Neural crest cell (in vitro differentiated cells): ENCODE measurements at places on chromosomes 3 and 15.

DNA sequence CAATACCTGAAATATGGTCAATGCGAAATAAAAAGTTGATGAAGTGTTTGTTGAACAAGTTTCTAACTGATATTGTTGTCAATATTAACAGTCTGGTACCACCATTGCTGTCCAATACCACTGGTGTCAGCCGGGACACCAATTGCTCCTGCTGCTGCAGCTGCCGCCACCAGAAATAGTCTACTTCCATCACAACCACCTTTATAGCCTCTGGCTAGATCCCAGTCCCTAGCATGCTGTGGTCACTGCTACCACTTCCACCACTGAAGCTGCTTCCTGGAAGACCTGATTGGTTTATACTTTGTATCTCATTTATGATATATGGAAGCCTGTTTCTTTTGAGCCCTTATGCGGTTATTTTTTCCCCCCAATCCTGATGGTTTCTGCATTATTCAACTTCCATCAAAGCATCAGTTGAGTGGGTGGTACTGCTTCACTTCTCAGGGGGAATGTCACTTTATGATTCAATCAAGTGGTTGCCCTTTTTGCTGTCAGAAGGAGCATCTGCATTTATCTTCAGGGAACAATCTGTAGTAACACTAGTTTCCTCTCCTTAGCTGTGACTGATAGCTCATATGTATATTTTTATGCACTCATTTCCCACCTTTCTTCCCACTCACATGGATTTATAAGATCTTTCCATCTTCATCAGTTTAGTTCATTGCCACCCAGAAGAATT, 11.7 kb downstream of the LNP1 start:
- no peak for DNase-seq

- DNase-seq: peak; percentile 63
These were observed 10.9 kb downstream of the MESP1 start for GRCh38 chr15:89740137-89740536.

DNA sequence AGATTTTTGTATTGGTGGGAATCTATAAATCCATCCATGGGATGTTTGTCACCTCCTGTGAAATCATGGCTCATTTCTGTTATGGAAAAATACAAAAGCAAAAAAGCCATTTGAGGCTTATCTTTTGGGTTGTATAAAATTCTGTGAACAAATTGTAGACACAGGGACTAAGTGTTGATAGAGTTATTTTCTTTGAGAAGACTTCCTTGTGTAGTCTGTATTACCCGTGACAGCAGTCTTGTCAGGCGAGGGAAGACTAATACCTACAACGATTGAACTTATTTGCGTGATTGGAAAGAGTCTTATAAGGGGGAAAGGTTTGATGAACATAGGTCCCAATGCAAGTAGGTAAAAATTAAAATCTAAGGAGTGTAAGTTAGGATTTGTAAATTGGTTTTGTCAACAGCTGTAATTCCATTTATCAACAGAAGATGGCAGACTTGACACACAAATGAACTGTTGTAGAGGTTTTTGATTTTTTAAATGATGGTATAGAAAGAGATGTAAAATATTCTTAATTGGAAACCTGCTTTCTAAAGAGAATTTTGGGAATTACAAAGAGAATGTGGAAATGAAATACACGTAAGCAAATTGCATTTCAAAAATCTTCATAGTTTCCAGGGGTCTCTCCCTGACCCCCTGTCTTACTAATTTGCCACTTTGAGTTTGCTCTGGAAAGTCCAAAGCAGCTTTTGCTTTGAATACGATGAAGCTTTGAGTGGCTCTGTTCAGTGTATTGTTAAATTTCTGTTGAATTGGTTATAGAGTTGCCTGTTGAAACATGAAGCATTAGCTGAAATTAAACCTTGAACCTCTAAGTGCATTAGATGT, 33.2 kb downstream of the SLC25A26 start:
- DNase-seq: no peak

GRCh38 chr15:69096626-69097025, 63.8 kb upstream of the GLCE start:
- DNase-seq: no peak

DNA sequence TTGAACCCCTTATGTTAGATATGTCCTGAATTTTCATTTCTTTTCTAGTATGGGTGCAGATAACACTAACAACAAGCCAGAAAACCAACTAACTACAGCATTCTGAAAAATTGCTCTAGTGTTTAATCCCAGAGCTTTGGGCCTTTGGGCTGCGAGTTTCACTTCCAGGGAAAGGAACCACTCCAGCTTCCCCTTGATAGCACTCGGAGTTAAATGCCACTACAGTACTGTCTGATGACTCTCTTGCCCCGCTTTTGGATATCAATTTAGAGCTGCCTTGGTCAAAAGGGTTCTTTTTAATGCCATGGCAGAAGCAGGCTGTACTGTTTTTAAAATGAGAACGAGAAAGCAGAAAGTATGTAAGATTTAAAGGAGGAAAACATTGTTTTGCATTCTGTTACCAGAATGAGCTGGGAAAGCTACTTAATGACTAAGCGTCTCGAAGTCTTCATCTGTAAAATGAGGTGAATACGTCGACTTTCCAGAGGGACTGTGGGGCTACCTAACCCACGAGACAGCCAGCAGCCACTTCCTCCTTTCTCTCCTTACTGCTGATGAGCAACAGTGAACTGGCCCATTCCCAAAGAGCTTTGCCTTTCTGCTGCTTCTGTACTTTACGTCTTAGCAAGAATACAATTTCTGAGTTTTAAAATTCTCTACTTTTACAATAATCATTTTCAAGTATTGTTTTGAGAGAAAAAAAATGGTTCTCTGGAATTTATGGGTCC, 299.3 kb upstream of the LYSMD4 start:
- DNase-seq: no peak

GRCh38 chr3:43144761-43145490, 39.0 kb upstream of the POMGNT2 start:
- no peak for DNase-seq

DNA sequence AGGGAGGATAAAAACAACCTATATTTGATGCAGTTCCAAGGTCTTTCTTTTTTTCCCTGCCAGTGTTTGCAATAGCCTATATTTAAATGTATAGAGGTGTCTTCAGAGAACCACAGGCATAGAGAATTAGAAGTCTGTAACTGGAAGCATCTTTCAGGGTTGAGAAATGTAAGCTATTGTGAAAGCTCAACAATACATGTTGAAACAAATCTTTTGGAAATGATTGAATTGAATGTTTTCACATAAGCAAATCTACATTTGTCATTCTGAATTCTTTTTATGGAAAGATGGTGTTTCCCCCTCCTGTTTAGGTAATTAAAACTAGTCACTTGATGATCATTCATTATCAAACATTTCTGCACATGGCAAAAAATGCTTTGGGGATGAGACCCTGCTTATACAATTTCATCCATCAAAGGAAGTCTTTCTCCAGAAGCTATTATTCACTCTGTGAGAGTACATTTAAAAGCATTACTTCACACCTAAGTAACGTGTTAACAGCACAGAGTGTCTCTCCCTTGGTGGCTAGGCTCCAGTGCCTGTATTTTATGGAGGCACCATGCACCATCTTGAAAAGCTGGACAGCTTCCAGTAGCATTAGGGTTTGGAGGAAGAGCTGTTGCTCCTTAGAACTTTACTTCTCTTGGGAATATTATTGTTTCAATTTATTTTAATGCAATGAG, 406.2 kb downstream of the LSAMP start:
- no peak for DNase-seq

GRCh38 chr3:40476478-40477470, at the start of gene ZNF619:
Gene ZNF619, plus strand, starts transcription at chr3:40477122. Its CDS starts 858 bp downstream, at chr3:40477980.
- DNase-seq: peak; percentile 44

DNA sequence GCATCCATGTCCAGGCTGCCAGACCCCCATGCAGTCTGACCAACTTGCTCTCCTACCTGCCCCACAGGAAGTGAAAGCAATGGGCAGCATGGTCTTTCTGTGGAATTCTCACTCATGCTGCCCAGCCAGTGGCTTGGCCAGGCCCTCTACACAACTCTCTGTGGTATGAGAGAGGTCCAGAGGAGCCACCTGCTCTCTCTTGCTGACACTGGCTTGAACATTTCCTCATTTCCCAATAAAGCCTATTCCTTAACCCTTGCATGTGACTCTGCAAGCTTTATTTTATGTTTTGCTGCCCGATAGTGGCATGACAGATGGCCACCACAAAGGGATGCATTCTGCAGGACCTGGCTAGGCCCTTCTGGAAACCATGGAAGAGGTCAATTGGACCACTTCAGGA, 53.8 kb downstream of the CCR1 start:
- DNase-seq: no peak

- DNase-seq: no peak
These were observed 26.3 kb downstream of the SRGAP3 start for GRCh38 chr3:9222956-9223639.

DNA sequence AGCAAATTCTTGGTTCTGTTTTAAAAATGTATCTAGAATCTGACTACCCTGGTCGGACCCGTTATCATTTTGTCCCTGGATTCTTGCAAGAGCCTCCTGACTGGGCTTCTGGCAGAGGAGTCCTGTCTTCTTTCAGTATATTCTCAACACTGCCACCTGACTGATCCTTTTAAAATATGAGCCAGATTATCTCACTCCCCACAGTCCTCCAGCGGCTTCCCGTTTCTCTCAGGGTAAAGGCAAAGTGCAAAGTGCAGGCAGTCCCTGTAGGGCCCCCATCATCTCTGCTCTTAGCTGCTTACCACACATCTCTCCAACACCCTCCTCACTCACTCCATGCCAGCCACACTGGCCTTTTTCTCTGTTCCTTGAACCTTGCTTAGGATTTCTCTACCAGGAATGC, 28.4 kb downstream of the CRTC3 start:
- no peak for DNase-seq

- no peak for DNase-seq
These were observed 70.7 kb downstream of the BLM start for GRCh38 chr15:90787881-90788280.

DNA sequence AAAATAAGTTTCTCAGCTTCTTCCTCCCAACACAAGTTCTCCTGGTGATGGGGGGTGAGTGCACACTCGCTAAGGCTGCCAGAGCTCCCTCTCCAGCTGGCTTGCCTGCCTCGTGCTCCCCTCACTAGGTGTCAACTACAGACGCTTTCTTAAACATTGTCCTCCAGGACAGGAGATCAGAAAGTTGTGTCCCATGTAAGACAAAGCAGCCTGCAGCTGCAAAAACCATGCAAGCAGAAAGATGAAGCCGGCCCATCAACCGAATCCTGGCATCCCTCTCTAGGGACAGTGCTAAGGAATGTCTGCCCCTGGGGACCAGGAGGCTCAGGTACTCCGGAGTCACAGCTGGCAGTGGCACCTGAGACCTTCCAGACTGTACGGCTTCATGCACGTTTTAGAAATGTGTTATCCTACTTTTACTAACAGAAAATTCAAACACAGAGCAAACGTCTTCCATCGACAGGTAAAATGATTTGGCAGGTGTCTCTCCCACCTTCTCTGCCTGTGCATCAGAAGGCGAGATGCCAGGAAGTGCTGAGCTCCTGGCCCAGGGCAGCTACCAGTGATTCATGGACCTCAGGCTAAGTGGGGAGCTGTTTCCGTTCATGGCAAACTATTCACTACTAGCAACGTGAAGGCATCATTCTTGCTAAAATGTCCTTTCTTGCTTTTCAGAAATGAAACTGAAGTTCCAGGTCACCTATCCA, 246.1 kb downstream of the ADAMTS17 start:
- no peak for DNase-seq

DNA sequence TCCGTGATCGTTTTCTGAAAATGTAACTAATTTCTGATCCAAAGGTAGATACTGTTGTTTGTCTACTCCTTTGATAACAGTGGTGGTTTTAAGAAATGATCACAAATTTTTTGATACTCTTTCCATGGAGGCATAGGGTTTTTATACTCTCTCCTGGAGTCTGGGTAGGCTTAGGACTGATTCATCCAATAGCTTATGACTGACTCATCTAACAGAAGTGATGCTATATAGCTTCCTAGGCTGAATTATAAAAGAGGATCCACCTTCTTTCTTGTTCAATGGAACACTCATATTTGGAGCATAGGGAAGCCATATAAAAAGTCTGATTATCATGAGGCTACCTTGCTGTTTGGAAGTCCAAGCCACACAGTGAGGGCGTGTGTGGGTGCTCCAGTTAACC, 84.3 kb downstream of the CHST2 start:
- DNase-seq: no peak

DNA sequence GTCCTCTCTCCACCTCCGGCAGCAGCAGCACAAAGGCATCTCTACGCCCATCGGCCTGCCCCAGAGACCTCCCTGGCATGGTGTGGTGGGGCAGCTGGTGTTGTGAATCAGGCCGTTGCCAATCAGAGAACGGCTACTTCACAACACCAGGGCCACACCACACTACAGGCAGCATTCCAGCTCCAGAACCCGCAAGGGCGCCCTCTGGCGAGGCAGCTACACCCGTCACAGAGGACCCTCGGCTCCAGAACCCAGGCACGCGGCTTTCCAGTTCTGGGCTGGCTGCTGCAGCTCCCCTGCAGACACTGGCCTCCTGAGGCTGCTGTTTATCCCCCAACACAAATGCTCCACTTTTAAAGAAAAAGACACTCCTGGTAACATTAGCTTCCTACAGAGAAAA, 127.5 kb upstream of the TOPAZ1 start:
- DNase-seq: peak; percentile 46

DNA sequence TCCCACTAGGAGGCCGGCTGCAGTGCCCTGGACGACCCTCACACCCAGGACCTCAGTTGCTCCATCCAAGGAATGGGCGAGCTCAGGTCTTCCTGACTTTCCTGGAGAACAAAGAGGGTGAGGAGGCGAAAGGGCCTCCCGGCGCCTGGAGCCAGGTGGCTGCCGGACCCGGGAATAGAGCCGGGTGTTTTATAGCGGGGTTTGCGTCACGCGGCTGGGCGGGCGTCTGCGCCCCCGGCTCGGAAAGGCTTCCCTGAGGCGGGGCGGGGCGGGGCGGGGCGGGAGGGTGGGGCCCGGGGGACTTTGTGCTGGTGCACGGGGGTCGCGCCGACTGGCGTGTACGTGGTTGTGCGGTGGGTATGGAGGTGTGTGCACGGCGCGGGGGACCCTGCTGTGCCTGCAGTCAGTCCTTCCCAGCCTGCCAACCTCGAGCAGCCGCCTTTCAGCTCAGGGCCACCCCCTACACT, 4.6 kb upstream of the PRKCD start:
- DNase-seq: no peak

DNA sequence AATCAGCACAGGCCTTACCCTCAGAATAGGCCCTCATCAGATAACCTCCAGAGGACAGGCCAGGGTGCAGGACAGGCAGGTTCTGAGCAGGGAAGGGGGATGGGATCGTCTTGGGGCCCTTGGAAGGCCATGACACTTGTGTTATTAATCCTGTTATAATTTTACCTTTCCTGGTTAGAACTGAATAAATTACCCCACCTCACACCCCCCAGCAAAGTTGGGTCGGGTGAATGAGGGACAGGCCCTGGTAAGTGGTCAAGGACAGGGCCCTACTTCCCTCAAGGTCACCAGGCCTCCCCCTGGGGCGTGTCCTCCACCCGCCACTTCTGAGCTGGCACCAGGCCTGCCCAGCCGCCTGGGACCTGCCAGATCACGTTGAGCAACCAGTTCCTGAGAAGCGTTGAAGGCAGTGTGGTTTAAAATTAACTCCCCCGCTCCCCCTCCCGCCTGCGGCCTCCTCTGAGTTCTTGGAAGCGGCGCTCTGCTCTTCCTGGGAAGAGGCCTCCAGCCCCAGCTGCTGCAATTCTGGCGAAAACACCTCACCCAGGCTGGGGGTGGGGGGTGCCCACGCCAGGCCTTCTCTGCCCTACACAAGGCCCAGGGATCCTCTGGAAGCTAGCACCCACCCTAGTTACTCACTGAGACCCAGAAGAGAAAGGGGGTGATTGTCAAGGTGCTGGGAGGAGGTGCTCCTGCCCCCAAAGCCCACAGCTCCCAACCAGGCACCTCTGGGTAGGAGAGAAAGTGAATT, 10.6 kb downstream of the CISH start:
- DNase-seq: no peak

GRCh38 chr15:50891159-50891558, 17.3 kb upstream of the AP4E1 start:
- DNase-seq: no peak
